ENCODE measurements at places on chromosomes 16 and 17.

DNA sequence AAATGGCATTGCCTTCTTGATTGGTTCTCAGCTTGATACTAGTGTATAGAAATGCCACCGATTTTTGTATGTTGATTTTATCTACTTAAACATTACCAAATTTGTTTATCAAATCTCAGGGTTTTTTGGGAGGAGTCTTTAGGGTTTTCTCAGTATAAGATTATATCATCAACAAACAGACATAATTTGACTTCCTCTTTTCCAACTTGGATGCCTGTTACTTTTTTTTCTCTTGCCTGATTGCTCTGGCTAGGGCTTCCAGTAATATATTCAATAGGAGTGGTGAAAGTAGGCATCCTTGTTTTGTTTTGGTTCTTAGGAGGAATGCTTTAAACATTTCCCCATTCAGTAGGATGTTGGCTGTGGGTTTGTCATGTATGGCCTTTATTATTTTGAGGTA is 29.1 kb downstream of the EFCAB13 start:
- no peak for DNase-seq

GRCh38 chr17:7435676-7436555 is 681 bp downstream of the TMEM102 start:
- peak; percentile 56 for DNase-seq

GRCh38 chr16:73028263-73028662 is 19.7 kb downstream of the ZFHX3 start:
- DNase-seq: no peak

DNA sequence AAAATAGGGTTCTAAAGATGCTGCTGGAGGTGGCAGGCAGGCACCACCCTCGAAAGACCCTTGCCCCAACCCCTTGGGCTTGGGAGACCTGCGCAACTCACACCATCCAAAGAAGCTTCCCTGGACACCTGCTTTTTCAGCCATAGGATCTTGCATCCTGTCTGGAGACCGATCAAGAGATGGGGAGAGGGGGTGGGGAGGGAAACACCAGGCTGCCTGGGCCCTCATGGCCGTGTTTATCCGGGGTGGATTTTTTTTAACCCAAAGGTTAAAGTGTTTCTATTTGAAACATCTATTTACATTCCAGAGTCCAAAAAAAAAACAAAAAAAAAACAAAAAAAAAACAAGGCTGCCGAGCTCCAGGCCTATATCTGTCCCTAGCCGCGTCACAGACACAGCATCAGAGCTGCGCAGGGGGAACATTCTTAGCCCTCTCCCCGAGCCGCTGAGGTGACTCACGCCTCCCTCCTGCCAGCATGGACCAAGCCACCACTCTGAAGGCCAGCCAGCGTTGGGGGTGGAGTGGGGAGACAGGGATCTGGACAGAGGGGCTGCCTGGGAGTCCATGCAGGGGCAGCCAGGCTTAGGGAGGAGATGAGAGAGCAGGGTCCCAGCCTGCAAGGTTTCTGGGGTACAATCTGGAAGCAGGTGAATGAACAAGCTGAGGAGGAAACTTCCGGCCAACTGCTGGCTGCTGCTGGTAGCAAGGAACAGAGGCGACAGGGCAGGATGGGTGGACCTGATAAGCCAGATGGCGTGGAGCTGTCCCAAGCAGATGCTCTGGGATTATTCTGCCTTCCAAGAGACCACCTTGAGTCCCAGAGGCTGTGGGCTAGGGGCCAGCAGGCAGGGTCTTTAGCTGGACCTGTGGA is 14.8 kb downstream of the HDAC5 start:
- no peak for DNase-seq

DNA sequence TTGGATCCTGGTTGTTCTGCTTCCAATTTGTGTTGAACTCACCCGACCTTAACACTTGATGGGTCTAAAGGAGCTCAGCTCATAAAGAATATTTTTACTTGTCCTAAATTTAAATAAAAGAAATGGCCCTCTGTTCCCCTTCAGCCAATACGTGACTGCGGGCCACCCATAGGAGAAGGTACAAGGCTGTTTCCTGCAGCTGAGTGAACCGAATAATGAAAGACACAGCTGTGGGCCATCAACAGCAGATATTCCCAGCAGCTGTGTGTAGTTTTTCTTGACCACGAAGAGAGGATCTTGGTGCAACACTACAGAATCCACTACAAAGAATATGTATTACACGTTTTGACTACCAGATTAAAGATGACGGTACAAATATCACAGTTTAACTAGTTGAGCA is 1431.6 kb downstream of the CDH11 start:
- no peak for DNase-seq

DNA sequence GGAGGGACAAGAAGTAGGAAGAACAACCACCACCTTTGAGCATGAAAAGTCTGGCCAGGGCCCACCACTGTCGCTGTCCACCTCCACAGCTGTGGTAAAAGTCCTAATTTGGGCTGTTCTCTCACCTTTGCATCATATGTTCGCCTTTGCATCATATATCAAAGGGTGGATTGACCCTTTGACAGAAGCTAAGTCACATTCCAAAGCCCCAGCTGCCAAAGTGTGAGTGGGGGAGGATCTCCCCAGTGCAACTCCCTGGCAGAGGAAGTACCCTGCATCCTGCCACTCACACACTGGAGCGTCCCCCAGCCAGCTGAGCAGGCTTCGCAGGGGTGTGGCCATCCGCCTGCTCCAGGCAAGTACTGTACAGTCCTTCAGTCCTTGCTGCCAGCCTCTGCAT is 12.7 kb upstream of the SPECC1 start:
- DNase-seq: no peak

DNA sequence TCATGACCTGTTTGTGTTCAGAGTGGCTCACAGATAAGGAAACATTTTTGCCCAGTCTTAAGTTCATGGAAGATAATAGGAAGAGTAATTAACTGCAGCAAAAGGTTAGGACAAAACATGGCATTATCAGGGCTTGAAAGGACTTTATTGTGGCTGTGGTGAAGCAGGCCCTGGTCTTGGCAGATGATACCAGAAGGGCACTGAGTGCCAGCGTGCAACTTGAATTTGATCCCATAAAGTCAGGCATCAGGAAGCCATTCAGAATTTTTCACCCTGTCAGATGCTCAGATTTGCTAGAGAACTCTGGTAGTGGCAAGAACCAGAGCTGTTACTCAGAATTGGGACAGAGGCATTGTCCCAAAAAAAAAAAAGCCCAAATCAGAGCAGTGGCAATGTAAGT is 11.2 kb upstream of the COG7 start:
- DNase-seq: no peak

GRCh38 chr17:77391668-77392375 is 251.1 kb downstream of the SEC14L1 start:
- no peak for DNase-seq

DNA sequence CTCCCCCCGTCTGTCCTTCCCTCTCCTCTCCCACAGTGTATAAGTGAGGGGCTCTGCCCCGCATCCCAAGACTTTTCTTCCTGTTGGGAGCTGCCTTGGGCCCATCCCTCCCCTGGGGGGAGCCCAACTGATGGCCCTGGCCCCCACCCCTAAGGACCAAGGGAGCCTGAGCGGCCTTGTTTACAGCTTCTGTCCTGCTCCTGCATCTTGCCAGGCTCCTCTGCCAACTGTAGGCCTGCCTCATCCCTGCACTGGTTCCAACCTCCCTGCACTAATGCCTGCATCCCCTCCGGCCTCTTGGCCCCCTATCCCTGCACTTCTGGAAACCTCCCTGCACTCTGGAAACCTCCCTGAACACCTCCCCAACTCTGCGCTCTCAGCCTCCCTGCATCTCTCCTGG is 1.4 kb upstream of the PAGR1 start:
- DNase-seq: no peak

All from CD4-positive, alpha-beta T cell treated with Interleukin-15 for 1 hour (primary cell).